ENCODE measurements at places on chromosomes 1 and 21.

GRCh38 chr1:236558081-236558480 lies 34.3 kb downstream of the LGALS8 start:
- DNase-seq, result no peak

GRCh38 chr1:224380003-224380402 lies 23.3 kb downstream of the CNIH4 start:
- DNase-seq, result no peak

DNA sequence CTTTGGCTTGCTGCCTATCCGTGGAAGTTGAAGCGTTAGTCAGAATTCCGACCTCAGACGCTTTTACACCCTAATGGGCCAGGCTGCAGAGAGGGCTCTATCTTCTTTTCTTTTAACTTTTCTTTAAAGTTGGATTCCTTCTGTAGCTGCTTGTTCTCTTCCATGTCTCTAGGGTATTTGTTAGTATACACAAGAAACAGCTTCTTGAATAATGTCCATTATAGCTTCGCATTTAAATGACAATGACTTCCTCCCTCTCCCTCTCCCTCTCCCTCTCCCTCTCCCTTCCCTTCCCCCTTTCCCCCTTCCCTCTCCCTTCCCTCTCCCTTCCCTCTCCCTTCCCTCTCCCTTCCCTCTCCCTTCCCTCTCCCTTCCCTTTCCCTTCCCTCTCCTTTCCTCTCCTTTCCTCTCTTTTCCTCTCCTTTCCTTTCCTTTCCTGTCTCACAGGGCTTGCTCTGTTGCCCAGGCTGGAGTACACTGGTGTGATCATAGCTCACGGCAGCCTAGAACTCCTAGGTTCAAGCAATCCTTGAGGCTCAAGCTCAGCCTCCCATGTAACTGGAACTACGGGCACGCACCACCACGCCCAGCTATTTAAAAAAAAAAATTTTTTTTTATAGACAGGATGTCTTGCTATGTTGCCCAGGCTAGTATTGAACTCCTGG lies 33.0 kb downstream of the RIPPLY3 start:
- no peak for DNase-seq

DNA sequence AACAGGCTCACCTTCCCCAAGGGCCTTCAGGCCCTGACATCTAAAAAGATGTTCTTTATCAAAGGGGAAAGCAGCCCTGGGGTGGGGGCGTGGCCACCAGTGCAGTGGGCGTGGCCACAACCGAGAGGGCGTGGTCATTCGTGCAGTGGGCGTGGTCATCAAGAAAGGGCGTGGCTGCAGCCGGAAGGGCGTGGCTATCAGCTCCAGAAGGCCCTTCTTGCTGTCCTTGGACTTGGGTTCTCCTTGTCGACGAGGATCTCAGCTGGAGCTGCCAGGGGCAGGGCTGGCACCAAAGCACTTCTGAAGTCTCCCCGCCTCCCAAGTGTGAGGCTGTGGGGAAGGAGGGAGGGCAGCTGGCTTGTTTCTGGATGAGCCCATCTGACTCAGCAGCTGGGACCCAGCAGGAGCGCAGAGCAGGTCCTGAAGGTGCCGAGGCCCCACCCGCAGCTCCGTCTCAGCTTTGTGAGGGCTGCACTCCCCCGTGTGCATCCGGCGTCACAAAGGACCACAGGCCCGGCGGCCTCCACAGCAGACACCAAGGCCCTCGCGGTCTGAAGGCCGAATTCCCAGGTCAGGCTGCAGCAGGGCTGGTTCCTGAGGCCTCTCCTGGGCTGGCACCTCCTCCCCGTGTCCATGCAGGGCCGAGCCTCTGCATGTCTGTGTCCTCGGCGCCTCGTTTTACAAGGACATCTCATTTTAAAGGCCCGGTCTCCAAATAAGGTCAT lies 12.8 kb downstream of the PDE9A start:
- DNase-seq, result no peak

- no peak for DNase-seq
These were observed 449.5 kb upstream of the CAMK1G start for GRCh38 chr1:209134001-209134400.

DNA sequence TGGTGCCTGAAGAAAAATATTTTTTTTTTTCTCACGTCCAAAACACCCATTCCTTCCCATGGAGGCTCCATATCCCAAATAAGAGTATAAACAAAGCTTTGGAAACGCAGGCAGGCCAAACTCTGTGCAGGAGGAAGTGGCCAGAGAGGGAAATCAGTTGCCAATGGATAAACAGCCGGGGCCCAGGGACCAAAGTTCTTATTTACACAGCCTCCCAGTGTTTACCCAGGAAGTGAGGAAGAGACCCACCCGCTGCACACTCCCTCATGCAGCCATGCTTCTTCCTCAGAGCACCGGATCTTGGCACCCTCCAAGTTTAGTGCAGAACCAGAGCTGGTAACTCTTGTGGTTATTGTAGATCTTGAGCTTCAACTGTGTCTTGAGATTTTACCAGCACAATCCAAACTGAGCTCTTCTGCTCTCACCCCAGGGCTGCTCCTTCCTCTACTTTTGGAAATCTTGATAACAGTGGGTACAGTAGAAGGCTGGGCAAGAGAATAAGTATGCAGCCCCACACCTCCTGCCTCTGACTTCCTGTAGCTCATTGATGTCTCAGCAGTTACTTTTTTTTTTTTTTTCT lies 14.2 kb downstream of the MARCKSL1 start:
- DNase-seq, result no peak

DNA sequence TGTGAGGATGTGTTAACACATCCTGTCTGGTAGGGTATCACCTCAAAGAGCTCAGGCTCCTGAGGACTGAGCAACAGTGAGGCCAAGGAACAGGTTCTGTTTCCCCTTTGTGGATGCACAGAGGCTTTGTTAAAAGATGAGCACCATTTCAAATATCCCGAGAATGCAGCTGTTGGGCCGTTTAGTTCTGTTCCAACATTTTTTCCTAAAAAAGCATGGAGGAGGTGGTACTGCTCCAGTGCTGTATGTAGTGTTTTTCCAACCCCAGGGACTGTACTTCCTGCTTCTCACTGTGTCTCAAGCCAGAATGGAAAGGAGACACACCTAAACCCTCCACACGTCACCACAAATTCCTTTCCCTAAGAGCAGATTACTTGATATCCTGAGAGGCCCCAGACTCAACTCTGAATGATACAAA lies 53.8 kb upstream of the BCL10 start:
- DNase-seq, result no peak

- DNase-seq, result no peak
These were observed 64.4 kb downstream of the MACF1 start for GRCh38 chr1:39268906-39269305.

GRCh38 chr1:9874959-9875635 lies 35.0 kb downstream of the CTNNBIP1 start:
- DNase-seq, result no peak

GRCh38 chr21:33839167-33839716 lies 76.4 kb downstream of the ATP5PO start:
- DNase-seq, result no peak

DNA sequence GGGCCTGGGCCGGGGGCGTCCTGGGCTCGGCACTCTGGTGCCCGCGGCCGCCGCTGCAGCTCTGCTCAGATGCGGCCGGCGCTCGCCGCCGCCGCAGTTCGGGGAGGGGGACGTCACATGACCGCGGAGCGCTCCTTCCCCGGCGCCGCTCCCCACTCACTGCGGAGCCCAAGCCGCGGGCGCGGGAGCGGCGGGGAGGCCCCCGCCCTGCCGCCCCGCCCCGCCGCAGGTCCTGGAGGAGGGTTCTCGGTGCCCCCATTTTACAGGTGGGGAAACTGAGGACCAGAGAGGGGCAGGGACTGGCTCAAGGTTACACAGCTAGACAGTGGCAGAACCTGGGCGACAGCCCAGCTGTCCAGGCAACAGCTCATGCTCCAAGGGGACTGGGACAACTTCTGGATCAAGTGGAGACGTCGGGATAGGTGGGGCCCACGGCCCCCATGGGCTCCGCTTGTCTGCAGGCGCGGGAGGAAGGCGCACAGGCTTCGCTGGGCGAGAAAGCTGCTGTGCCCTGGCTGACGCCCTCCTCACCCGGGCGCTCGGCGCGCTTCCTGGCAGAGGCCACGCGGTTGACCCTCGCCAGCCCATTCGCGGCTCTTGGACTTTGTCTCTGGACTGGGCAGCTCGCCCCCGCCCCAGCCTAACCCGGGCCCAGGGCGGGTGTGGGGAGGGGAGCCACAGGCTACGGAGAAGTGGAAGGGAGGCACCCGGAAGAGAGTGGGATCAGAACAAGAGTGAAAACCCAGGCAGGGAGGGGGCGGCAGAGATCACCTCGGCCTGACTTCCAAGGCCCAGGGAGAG lies at the start of gene RAP1GAP:
RAP1GAP (minus strand) TSS at position 100 of the 801 bp plus-strand sequence. CDS start 49,325 bp downstream, outside the sequence.
- DNase-seq, result no peak

DNA sequence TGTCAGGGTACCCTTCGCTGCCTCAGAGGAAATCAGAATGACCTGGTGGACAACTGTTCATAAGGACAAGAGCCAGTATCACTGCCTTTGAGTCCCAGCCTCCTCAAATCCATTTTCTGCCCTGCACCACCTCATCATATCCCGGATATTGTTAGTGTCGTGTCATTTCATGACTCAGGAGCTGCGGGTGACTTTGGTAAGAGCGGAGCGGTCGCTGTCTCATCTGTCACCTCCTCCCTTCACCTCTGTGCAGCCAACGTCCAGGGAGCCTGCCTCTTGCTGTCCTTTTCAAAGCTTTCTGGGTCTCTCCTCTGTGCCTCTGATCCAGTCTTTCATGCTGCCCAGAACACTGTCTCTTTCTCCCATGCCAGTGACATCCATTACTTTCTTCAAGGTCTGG lies 7.0 kb upstream of the C1orf198 start:
- DNase-seq, result no peak

DNA sequence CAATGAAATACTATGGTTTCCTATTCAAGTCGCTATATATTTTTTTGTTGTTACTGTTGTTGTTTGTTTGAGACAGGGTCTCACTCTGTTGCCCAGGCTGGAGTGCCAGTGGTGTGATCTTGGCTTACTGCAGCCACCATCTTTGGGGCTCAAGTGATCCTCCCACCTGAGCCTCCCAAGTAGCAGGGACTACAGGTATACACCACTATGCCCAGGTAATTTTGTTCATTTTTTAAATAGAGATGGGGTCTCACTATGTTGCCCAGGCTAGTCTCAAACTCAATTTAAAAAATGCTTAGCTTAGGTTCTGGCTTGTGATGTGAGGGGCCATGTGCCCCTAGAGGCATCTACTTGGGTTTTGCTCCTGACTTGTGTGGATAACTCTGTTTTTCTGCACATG lies 9.8 kb downstream of the RABIF start:
- no peak for DNase-seq

Measured in NCI-H1417 treated with DMSO at 0.1 percent for 48 hours (cell line).